ENCODE measurements at places on chromosomes 2 and 18. TPM values are rescaled to one million over a fixed set of nuclear protein-coding genes. Genes with fewer than 3 reads are reported as not detected.

The DCDC2C gene
- not detected for total RNA-seq

The SNRPD1 gene
- 68.4 TPM for total RNA-seq

- no peak for DNase-seq
Measured at GRCh38 chr2:216302981-216303676, 69.2 kb downstream of the MARCHF4 start.

DNA sequence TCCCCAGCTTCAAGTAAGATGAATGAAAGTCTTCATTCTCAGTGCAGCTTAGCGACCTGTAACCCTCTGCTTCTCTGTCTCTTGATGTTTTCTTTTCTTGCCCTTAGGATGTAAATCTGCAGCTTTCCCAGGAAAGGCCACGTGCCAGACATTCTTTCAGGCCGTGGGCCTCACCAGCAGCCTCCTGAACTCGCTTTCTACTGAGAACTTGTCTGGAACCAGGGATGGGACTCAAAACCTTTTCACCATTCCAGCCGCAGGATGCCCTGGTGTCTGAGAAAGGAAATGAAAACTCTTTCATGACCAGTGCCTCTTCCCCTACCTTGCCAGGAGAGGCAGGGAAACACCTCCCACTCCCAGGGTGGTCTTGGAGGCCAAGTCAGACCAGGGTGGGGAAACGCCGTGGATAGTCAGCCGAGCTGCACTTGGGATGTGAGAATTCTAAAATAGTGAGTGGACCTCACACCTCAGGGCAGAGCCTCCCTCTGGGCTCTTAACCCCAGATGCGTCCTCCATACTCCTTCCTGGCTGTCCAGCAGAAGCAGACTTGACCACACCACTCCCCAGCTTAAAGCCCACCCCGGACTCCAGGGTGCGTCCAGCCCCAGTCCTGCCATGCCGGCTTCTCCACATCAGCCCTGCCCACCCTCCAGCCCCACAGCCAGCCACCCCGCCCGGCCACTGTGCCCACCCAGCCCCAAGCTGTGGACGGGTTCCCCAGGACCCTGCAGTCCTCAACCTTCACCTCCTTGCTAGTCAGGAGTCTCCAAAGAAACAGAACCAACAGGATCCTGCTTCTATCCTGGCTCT lies 115.5 kb downstream of the TWIST2 start:
- no peak for DNase-seq

The XPO1 gene
- 206 TPM for total RNA-seq

DNA sequence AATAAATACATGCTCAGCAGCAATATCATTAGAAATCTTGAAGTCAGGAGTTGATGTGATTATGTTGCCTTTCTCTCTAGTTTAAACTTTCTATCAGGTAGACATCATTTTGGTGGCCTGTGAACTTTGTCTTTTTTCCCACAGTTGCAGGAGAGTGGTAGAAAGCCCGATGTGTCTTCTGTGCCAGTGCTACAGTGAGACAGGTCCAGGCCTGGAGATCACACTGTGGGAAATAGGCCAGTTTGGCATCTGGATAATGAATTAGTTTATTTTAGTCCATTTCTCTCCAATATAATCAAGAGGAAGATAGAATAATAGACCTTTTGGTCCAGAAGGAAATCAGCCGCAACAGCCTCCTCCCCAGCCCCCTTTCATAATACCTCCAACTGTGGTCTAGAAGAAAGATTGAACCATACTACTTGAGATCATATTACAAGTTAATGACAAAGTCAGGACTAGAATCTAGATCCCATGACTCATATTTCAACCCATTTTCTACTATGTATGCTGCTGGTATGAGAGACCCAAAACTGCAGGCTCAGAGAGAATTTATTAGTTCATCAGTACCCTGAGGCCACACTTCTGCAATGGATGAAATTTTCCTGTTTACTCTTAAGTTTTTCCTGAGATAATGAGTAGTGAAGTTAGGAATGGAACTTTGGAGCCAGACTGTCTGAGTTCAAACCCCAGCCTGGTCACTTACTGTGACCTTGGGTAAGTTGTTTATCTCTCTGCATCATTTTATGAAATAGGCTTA lies 20.6 kb downstream of the KCMF1 start:
- peak; percentile 75 for DNase-seq

- DNase-seq = peak; percentile 1
Measured at GRCh38 chr2:102155703-102156515, 13.4 kb downstream of the IL1R1 start.

The CXCR4 gene
- total RNA-seq = 4.5 TPM

The GCKR gene
- total RNA-seq = not detected

GRCh38 chr2:178211460-178211859 lies 17.1 kb downstream of the OSBPL6 start:
- DNase-seq = no peak

DNA sequence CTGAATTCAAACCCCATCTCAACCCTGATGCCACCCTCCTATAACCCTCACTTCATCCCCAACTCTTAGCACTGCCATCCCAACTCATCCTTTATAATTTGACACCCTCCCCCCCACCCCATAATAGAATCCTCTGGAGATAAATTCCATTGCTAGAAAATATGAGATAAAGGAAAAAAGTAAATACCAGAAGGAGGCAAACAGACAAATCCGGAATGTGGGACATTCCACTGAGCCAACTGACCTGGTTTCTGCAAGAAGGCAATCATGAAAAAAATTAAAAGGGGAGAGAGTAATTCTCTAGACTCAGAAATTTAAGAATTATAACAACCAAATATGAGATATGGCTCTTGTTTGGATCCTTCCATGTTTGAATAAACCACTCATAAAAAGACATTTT lies 132.4 kb downstream of the CYP26B1 start:
- no peak for DNase-seq

- peak; percentile 82 for DNase-seq
Measured at GRCh38 chr2:97699765-97700444, 13.5 kb upstream of the ZAP70 start.

DNA sequence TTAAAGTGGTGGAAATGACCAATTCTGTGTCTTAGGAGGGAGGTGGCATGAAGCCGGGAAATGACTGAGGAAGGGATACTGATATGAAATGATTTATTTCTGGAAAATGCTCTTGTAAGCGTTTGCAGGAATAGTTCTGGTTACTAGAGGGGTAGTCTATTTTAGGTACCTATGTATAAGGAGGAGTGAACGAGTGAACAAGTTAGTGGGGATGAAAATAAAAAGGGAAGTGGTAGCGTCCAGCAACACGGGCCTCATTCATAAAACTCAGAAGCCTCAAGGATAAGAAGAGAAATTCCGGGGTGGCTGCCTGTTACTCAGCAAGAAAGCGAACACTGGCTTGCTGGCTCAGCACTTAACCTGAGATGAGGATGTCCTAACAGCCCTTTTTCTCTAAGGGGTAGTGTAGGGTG lies 303.3 kb downstream of the NCKAP5 start:
- no peak for DNase-seq

The ACTG2 gene
- total RNA-seq = 0.24 TPM

The CDKL4 gene
- total RNA-seq = 0.95 TPM

DNA sequence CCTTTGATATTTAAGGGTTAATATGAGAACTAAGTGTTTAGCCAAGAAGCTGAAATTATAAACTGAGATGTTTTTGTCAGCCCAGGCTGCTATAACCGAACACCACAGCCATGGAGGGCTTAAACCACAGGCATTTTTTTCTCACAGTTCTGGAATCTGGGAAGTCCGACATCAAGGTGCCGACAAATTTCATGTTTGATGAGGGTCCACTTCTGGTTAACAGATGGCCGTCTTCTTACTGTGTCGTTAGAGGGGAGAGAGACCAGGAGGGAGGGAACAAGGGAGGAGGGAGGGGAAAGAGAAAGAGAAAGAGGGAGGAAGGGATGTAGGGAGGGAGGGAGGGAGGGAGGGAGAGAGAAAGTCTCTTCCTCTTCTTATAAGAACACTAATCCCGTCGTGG lies 6.5 kb upstream of the CNDP2 start:
- DNase-seq = no peak

The AMER3 gene
- not detected for total RNA-seq

The RTP5 gene
- total RNA-seq = not detected

GRCh38 chr2:176986487-176986886 lies 226.1 kb upstream of the HNRNPA3 start:
- no peak for DNase-seq

GRCh38 chr18:24273596-24273995 lies 124.0 kb downstream of the OSBPL1A start:
- DNase-seq = no peak

DNA sequence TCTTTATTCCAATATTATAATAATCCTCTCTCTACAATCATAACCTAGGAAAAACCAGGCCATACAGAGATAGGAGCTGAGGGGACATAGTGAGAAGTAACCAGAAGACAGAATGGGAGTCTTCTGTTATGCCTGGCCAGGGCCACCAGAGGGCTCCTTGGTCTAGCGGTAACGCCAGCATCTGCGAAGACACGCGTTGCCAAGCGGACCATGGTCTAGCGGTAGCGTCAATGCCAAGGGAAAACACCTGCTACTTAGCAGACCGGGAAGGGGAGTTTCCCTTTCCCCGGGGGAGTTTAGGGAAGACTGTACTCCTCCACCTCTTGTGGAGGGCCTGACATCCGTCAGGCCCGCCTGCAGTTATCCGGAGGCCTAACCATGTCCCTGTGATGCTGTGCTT lies 36.6 kb downstream of the ARL6IP6 start:
- DNase-seq = no peak

DNA sequence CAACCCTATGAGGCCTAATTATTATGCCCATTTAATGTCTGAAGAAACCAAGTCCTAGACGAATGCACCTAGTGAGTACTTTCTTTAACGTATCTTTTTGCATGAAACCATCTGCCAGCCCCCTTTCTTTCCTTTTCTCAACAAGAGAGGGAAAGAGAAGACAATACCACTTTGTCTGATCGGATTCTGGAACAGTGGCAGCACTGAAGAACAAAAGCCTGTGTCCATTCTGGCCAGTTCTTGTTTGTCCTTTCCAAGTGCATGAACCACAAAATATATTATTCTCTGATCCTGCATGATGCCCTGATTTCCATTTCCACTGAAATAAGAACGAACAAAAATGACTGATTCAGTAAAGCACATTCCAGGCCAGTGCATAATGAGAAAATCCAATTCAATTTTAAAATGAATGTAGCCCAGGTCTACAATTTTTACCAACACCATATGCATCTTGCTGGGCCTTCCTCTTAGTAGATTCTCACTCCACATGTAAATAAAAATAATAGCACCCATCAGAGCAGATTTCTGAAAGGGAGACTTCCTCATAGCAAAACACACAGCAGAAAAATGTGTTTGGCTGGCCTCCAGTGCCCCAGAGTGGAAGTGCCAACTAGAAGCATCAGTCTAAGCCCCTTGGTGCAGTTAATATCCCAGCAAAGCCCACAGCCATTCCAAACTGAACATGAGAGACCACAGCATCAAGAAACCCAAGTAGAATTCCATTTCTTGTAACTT lies 422.6 kb upstream of the ID2 start:
- DNase-seq = no peak

- no peak for DNase-seq
Measured at GRCh38 chr2:241432824-241433448, 75.4 kb downstream of the STK25 start.

The PCARE gene
- total RNA-seq = not detected

DNA sequence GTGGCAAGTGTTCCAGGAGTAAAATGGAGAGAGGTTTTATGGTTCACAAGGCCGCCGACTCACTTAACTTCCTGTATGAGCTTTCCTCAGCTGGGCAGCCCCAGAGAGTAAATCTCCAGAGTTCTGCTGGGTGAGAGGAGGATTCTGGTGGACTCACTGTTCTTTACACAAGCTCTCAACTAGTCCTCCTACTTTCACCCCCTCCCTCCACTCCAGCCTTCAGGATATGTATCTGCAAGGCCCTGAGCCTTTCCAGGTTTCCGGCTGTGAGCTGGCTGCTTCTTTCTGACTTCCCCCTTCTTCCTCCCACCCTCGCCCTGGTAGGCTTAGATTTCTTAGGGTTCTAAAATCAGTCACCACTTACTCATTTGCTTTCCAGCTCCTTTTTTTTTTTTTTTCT lies 34.0 kb downstream of the EML6 start:
- DNase-seq = no peak

DNA sequence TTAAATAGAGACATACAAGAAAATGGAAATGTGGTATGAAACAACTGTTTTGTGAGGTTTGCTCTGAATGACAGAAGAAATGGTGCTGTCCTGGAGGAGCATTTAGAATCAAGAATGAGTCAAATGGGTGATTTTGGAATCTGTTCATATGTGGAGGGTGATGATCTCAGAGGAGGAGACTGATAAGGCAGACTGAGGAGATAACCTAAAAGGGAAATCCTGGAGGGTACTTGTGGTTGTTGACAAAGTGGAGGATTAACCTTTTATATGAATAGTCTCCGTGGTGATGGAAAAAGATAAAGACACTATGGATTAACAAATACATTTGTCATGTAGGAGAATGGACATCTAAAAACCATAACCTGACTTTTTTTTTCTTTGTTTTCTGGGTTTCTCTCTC lies 74.1 kb downstream of the MMADHC start:
- DNase-seq = no peak

The TNFAIP6 gene
- 0.95 TPM for total RNA-seq

GRCh38 chr18:47549021-47549540 lies 297.6 kb upstream of the SKOR2 start:
- DNase-seq = no peak

GRCh38 chr18:40555914-40556313 lies 1399.1 kb upstream of the PIK3C3 start:
- no peak for DNase-seq

DNA sequence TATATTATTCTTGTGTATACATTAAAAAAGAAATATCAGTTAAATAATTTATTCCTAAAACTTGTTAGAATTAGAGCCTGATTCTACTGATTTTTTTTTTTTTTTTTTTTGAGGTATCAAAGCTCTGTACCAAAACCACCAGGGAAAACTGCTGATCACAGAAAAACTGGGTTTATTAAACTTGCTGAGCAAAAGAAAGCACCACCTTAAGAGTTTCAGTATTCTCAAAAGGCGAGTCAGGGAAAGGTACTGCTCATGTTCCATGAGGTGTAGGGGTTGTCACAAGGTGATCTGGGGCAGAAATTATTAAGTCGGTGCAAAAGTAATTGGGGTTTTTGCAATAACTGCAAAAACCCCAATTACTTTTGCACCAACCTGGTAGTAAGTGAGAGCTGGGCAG lies 51.7 kb upstream of the KLF7 start:
- DNase-seq = no peak

DNA sequence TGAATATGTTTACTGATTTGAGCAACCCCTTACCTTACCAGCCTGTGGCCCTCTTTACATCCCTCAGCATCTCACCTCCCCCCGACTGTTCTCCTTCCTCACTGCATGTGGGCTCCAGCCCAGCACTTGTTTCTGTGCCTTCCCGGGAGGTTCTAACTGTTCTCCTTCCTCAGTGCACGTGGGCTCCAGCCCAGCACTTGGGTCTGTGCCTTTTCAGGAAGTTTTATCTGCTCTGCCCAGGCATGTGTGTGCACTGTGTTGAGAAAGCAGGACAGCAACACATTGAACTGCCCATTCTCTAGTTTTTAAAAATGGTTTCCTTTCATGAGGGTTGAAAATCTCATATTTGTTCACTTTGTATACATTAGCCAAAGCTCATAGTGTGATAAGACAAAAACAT lies 158.4 kb downstream of the ATP9B start:
- DNase-seq = no peak

DNA sequence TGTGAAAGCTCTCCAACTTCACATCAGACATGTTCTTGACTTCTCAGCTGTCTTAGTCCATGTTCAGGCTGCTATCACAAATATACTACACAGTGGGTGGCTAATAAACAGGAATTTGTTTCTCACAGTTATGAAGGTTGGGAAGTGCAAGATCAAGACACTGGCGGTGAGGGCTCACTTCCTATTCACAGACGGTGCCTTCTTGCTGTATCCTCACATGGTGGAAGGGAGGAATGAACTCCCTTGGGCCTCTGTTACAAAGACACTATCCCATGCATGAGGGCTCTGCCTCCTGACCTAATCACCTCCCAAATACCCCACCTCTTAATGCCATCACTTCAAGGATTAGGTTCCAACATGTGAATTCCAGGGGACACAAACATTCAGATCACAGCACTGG lies 9.7 kb downstream of the UXS1 start:
- DNase-seq = no peak

Measured in SK-MEL-5 (cell line).